ENCODE measurements at places on chromosomes 7 and 10. TPM values are rescaled to one million over a fixed set of nuclear protein-coding genes. Genes with fewer than 3 reads are reported as not detected.

DNA sequence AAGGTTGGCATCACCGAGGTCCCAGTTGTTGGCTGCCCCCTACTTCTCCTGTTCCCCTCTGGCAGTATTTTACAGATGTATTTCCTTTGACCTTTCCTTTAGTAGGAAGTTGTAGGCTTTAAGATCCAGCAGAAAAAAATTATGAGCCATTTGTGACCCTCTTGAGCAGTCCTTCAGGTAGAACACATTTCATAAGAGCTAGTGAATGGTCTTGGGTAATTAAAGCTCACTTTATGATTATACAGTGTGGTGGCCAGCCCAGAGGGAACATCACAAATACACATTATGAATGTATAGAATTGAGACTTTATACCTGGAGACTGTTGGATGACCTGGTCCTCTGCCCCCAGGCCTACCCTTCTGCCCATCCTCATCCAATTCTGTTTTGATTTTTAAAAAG lies 57.0 kb downstream of the KAT6B start:
- DNase-seq = no peak

SLC39A12 gene
- total RNA-seq = not detected

- DNase-seq = no peak
These were observed 10.8 kb upstream of the HSPA12A start for GRCh38 chr10:116752969-116753665.

- no peak for DNase-seq
These were observed at the start of gene GIMAP6 for GRCh38 chr7:150631866-150632864. GIMAP6 (minus strand) TSS chr7:150632385; CDS start chr7:150630142, 2,243 bp downstream.

C7orf57 gene
- not detected for total RNA-seq

- DNase-seq = no peak
These were observed 26.2 kb downstream of the STK17A start for GRCh38 chr7:43609097-43609496.

H2BK1 gene
- total RNA-seq = 3.8 TPM

DNA sequence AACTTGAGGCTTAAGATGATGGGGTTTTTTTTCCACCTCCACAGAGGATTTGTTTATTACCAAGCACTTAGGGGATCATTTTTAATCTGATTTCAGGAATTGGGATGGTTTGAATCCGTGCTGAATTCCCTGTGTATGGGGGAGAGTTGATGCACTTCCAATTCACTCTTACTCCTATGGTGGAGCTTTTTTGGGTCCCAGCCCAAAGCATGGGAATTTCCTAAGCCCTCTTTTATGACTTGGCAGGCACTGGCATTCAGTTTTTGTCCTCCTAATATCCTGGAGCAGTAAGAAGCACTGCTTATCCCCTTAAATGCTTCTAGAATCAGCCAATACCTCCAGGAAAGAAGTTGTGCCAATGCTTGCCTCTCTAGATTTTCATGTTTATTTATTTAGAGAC lies 78.7 kb downstream of the HYCC1 start:
- no peak for DNase-seq

MMP21 gene
- total RNA-seq = 0.59 TPM

GRCh38 chr10:121590772-121591171 lies 7.5 kb downstream of the FGFR2 start:
- DNase-seq = no peak

DNA sequence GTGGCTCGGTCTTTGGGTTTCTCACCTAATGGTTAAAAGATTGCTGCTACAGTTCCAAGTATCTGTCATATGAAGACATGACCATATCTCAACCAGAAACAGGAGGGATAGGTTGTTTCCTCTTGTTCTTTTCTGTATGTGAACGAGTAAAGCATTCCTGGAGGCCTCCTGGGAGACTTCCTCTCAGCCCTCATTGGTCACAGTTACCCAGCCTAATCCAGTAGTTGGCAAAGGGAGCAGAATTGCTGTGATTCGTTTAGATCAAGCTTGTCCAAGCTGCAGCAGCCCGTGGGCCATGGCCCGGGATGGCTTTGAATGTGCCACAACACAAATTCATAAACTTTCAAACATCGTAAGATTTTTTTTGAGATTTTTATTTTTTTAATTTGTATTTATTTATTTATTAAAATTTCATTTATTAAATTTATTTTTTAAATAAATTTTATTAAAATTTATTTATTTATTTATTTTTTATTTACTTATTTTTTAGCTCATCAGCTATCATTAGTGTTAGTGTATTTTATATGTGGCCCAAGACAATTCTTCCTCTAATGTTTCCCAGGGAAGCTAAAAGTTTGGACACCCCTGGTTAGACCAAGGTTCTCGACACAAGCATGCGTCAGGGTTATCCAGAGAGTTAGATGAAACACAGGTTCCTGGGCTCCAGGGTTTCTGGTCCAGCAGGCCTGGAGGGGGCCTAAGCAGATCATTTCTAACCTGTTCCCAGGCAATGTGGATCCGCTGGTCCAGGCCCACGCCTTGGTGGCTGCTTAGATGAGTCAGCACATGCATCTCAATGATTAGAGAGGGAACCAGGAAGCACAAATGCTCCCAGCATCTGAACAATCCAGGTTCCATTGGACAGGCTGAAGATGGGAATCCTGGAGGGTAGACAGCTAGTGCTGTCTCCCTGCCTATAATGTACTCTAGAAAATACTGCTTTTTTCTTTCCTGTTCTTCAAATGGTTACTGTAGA lies 25.6 kb downstream of the CDC123 start:
- DNase-seq = no peak

GRCh38 chr7:70416986-70417655 lies 714.8 kb upstream of the GALNT17 start:
- DNase-seq = no peak

- no peak for DNase-seq
These were observed 119.1 kb upstream of the HABP2 start for GRCh38 chr10:113433711-113434110.

- peak; percentile 78 for DNase-seq
These were observed 2.2 kb upstream of the ANTXRL start for GRCh38 chr10:46284286-46285229.

GRCh38 chr7:15820319-15820718 lies 133.8 kb upstream of the MEOX2 start:
- no peak for DNase-seq

DNA sequence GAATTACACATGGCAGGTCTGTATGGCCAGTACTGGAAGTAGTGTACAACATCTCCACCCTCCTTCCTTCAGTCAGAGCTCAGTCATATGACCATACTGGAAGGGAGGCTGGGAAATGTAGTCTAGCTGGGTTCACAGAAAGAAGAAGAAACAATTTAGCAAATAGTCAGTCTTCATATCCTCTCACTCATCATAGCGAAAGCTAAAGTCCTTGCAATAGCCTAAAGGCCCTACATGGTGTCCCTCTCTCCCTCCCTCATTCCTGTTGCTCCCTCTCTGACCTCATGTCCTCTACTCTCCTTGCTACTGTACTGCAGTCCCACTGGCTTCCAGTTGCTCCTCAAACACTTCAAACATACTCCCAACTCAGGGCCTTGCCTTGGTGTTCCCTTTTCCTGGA lies 4.3 kb upstream of the CALU start:
- no peak for DNase-seq

NPC1L1 gene
- total RNA-seq = 0.10 TPM

SPDYE9 gene
- total RNA-seq = not detected

DNA sequence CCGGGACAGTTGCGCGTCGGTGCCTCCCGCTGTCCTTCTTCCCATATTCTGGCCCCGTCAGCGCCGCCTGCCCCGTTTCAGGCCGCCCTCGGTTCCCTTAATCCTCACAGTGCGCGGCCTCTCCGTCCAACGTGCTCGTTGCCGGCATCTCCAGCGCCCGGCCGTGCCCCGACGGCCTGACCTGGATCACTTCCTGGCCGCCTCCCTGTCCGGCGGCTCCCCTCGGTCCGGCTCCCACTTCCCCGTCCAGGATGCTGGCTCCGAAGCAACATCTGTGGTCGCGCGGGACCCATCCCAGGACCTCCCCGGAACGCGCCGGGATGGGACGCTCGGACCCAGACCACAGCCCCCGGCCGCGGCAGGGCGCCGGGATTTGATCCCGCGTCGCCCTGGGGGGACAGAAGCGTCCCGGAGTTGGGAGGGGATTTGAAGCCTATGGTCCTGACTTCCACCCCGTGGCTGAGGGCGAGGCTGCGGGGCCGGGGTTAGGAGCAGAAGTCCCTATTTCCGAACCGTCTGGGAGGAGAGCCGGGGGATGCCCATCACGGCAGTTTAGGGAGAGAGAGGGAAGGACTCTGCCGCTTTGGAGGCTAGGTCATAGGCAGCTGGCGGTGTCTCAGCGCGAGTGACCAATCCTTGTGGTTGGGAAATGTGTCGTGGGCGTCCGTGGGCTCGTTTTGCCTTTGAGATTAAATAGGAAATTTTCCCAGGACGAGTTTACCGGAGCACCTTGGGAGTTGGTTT lies 53.8 kb downstream of the KCTD7 start:
- DNase-seq = no peak

PLAC9 gene
- not detected for total RNA-seq

HOXA5 gene
- not detected for total RNA-seq

CYP51A1 gene
- 29.0 TPM for total RNA-seq

DNA sequence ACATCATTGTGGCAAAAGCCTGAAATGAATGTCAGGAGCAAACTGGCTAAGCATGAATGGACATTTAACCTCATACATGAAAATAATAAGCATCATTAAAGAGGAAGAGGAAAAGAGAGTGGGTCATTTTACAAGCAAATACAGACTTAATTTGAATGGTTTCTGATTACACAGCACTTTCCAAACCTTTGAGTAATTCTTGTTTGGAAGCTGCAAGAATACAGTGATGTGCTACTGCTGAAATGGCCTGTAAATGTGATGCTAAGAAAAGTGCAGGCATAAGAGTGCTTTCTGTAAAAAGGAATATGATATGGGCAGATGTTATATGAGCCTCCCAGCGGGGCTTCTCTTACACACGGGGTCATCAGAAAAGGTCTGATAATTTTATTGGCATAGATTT lies 30.2 kb downstream of the TAS2R16 start:
- no peak for DNase-seq

- DNase-seq = no peak
These were observed 135.7 kb upstream of the GDF10 start for GRCh38 chr10:47164126-47164799.

VIPR2 gene
- total RNA-seq = not detected

TMEM225B gene
- 1.1 TPM for total RNA-seq

- no peak for DNase-seq
These were observed 359.3 kb downstream of the HGF start for GRCh38 chr7:81410471-81411117.

WNT2 gene
- not detected for total RNA-seq

GRCh38 chr10:102777711-102778453 lies 34.1 kb downstream of the WBP1L start:
- DNase-seq = no peak

GRCh38 chr10:77457721-77458120 lies 179.9 kb downstream of the KCNMA1 start:
- no peak for DNase-seq

- DNase-seq = no peak
These were observed 94.5 kb upstream of the CELF2 start for GRCh38 chr10:10923029-10923651.

GRCh38 chr10:8049865-8050555 lies 4.5 kb upstream of the GATA3 start:
- DNase-seq = no peak

DNA sequence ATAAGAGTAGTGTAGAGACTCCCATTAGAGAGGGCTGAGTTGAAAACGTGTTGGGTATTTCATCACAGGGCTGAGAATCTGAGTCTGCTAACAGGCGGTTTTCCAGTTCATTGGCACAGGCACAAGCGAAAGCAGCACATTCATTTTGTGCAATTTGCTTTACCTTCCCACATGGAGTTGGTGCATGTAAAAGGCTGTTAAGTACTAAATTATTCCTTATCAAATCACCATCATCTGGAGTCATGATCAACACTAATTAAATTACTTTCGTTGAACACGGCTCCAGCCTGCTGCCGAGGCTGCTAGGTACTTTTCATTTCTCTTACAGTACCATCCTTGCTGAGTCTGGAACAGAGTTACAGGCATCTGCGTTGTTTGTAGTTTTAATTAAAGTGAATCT lies 43.8 kb downstream of the ETV1 start:
- DNase-seq = no peak

DNA sequence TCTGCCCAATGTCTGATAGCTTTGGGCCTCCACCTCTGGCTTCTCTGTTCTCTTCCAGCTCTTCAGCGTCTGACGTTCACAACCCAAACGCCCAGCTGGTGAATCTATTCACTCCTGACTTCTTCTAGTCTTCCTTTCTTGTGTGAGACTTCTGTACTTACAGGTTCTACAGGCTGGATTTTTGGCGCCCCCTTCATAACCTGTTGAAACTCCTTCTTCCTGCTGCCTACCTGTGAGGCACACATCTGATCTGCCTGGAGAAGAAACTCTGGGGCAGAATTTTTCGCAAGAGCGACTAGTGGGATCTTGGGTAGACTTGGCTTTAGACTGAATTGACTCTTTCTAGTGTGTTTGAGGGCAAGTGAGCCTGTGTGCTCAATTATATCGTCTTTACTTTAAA lies 249.3 kb downstream of the REEP3 start:
- DNase-seq = no peak

- no peak for DNase-seq
These were observed 139.3 kb downstream of the CXCL12 start for GRCh38 chr10:44245601-44245938.

- no peak for DNase-seq
These were observed 6.8 kb upstream of the CSTF2T start for GRCh38 chr10:51706225-51706624.

- DNase-seq = no peak
These were observed 125.8 kb downstream of the MAD1L1 start for GRCh38 chr7:2106924-2107323.
